ENCODE measurements at places on chromosomes 5 and 9. TPM values are rescaled to one million over a fixed set of nuclear protein-coding genes. Genes with fewer than 3 reads are reported as not detected.

Gene SLC27A6
- total RNA-seq: not detected

Gene NINJ1
- 30.7 TPM for total RNA-seq

Gene PLPP1
- 31.3 TPM for total RNA-seq

Gene DAPK1
- 3.4 TPM for total RNA-seq

Gene TRPM6
- total RNA-seq: not detected

Gene BASP1
- 1.2 TPM for total RNA-seq

Gene GPRIN1
- not detected for total RNA-seq

Gene PRDM9
- total RNA-seq: not detected

Gene F12
- total RNA-seq: 0.28 TPM

Gene SOX30
- not detected for total RNA-seq

Gene GPR151
- total RNA-seq: not detected

Gene PDLIM4
- total RNA-seq: not detected

Gene OMD
- total RNA-seq: not detected

Gene AQP3
- total RNA-seq: 53.3 TPM

Gene LHX3
- total RNA-seq: not detected

Gene ARHGAP26
- total RNA-seq: 41.0 TPM

Gene CCDC187
- total RNA-seq: 0.10 TPM

Gene WDR31
- total RNA-seq: 1.0 TPM

Gene SPATA31A3
- not detected for total RNA-seq

Gene TXNDC8
- not detected for total RNA-seq

Gene PTGR1
- total RNA-seq: not detected

Gene SLC4A9
- 0.96 TPM for total RNA-seq

Gene FGF1
- not detected for total RNA-seq

Gene CXCL14
- total RNA-seq: not detected

Gene ECM2
- total RNA-seq: not detected

Gene SYNPO
- total RNA-seq: 0.16 TPM

Gene SAPCD2
- total RNA-seq: 0.16 TPM

Gene PCDHB3
- not detected for total RNA-seq

Gene SLC34A3
- 0.16 TPM for total RNA-seq

Gene GDNF
- total RNA-seq: not detected

Gene SLCO6A1
- total RNA-seq: not detected

Gene LVRN
- total RNA-seq: 0.25 TPM

Gene SPAAR
- total RNA-seq: not detected

Gene C9orf72
- 65.8 TPM for total RNA-seq

Gene PCDHGA4
- total RNA-seq: not detected

Gene CATSPER3
- 0.69 TPM for total RNA-seq

Gene CKMT2
- not detected for total RNA-seq

Gene PLCXD3
- total RNA-seq: not detected

Gene UBAP2
- 29.7 TPM for total RNA-seq

Gene IL4
- total RNA-seq: 1.1 TPM

Gene RUFY1
- total RNA-seq: 48.0 TPM

Gene SLU7
- total RNA-seq: 71.8 TPM

Gene TMEM252
- not detected for total RNA-seq

Gene PCDHA3
- not detected for total RNA-seq

Gene AIF1L
- 0.37 TPM for total RNA-seq

Gene CCNI2
- total RNA-seq: 8.4 TPM

Gene AGXT2
- not detected for total RNA-seq

Gene CENPK
- 8.9 TPM for total RNA-seq

Gene IL33
- not detected for total RNA-seq

Gene SPINK6
- total RNA-seq: not detected

Gene CLIC3
- total RNA-seq: 0.51 TPM

Gene PCDHGA2
- not detected for total RNA-seq
